Midbrain (tissue), 1 donor: ENCODE measurements at places on chromosomes 3 and 15.

GRCh38 chr3:128709038-128709437 is 16.9 kb upstream of the RAB7A start:
- DNase-seq, result no peak

DNA sequence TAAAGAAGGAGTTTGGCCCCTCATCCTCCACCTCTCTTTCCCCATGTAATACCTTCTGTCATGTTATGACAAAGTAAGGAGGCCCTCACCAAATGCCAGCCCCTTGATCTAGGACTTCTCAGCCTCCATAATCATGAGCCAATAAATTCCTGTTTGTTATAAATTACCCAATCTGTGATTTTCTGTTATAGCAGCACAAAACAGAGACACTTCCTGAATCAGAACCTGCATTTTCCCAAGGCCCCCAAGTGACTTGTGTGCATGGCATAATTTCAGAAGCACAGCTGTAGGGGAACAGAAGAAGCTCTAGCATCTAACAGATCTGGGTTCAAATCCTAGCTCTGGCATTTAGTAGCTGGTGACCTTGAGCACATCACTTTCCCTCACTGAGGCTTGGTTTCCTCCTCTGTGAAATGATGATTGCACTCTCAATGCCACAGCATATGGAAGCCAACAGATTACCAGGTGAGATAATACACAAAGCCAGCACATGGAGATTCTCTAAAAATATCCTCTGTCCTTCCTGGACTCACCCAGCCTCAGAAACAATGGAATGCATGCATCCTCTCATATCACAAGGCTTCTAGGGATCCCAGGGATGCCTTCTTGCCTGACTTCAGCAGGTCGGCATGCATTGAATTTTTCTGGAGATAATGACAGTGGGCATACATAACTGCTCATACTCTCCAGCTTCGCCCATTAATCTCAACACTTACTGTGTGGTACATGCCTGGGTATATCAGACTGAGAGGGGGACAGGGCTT is 26.3 kb downstream of the TLNRD1 start:
- no peak for DNase-seq

DNA sequence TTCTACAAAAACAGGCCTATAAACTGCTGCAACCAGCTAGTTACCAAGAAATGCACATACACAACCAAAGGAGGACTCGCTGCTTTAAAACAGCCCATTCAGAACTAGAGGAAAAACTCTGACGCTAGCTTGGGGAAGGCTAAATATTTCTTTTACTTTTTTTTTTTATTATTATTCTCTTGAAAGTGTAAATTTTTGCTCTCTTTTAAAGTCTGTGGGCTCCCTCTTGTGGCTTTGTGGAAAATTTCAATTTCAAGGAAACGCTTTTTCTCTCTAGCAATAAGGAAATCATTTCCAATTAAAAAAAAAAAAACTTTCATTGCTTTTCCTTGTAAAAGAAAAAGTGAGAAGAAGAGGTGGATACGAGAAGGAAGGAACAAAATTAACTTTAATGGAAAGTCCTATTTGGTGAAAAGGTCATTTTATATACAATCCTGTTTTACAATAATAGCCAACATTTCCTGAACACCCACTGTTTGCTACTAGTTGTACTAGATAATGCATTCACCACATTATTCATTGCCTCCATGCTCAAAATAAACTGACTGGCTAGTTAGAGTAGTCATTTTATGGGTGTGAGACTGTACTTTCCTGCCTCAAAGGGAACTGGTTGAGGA is 51.2 kb upstream of the SAMMSON start:
- peak; percentile 72 for DNase-seq

DNA sequence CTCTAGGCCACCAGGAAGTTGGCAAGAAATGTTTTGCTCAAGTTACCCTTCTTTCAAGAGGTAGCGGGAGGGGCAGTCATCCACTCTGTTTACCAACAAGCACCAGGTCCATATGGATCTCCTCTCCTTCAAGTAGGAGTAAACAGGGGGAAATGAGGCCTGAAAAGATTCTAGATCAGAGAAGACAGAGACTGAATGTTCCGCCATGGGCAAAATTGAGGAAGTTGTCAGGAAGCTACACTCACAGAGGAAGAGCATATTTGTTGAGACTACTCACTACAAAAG is 81.6 kb downstream of the KLF15 start:
- no peak for DNase-seq

- no peak for DNase-seq
Measured at GRCh38 chr3:15693355-15693754, 91.8 kb downstream of the BTD start.

DNA sequence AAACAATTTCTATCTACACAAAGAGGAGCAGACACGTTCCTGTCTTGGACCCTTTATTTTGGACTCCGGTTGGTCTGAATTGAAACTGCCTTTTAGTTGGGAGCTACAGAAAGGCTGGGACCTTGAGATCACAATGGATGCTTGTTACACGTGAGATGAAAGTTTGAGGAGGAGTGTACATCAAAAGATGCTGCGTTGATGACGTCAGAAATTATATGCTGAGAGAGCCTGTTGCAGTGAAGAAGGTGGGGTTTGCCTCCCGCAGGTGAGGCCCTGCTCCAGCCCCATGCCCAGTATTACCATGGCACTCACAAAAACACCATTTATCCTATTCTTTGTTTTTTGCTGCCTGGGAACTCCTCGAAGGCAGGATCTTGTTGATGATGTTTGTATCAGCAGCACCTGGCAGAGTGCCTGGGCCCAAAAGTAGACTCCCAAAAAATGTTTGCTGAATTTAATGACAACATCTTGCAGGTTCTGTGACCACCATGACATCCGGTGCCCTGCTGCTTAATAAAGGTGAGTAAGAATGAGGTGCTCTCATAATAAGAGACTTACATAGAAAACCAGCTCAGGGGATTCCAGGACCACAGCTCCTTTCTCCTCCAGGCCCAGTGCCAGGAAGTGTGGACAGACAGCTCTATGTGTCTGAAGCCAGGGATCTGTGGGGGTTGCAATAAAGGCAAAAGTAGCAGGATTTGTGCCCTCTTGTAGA is 136.1 kb upstream of the UBE2E1 start:
- DNase-seq, result no peak

GRCh38 chr3:126344380-126345041 is 12.7 kb downstream of the KLF15 start:
- no peak for DNase-seq

DNA sequence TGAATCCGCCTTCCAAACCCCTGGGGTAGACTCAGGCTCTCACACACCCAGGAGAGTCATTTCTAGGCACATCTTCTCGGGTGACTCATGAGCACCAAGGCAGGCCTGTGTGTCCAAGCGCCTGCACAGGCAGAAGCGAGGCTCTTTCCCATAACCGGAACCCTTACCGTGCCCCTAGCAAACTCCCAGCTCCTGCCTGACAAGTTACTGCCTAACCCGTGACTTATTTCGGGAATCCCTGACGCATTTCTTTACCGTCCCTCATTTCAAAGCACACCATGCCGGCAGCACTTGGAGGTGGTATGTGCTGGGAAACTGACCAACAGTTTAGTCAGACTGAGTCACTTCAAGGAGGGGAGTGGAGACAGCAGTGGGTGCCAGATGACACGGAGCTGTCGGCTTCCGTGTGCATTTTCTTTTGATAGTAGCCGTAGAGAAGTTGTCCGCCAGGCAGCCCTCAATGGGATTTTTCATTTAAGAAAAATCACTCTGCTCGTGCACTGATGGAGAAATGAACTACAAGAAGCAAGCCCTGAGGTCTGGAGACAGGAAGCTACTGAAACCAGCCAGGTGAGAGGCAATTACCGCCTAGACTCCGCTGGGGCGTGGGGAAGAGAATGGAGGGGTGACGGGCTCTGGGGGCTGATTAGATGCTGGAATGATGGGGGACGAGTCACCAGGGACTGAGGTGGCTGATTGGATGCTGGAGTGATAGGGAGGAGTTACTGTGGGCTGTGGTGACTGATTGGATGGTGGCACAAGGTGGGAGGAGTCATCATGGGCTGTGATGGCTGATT is 17.3 kb upstream of the HRH1 start:
- no peak for DNase-seq

DNA sequence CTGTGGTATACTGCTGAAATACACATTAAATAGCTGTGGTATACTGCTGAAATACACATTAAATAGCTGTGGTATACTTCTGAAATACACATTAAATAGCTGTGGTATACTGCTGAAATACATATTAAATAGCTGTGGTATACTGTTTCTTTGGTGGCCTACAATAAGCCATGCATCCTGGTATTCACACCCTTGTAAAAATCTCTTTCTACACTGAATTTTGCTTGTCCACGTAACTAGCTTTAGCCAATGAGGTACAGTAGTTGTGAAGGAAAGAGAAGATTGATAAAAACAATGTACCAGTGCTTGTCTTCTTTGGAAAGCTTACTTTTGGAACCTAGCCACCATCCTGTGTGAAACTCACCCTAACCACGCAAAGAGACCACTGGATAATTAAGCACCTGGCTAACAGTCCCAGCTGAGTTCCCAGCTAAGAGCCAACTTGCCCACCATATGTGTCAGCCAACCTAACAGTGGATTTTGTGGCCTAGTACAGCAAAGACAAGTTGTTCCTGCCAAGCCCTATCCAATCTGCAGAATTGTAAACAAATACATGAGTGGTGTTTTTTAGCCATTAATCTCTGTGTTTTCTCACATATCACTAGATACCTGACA is 103.4 kb upstream of the MELTF start:
- DNase-seq, result no peak

- no peak for DNase-seq
Measured at GRCh38 chr15:73346735-73347312, 21.9 kb downstream of the HCN4 start.

GRCh38 chr3:186969607-186970006 is 39.3 kb downstream of the ST6GAL1 start:
- no peak for DNase-seq

DNA sequence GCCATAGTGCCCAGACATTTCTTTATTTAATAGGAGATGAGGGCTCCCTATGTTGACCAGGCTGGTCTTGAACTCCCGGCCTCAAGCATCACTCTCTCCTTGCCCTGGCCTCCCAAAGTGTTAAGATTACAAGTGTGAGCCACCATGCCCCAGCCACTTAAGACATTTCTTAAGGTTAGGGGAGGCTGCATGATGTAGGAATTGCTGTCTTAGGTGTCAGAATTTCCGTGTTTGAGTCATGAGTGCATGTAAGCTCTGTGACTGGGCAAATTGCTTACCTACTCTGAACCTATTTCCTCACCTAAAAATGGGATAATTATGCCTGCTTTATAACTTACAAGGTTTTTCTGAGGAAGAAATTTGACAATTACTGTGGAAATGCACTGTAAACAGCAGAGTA is 34.2 kb upstream of the SIAH2 start:
- DNase-seq, result no peak

DNA sequence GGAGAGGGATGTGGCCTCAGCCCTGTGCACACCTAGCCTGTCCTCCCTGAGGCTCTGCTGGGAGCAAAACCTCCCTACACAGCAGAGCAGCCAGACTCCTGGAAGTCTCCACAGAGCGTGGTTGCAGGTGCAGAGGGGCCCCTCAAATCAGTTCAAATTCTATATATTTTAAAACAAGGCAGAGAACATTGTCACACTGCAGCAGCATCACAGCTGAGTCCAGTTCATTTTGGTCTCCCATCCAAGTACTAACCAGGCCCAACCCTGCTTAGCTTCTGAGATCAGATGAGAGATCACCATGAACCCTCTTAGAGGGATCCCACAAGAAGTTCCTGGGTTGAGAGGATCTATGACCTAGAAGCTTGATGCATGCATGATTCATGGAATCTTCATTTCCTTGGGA is 331.0 kb upstream of the RGMA start:
- no peak for DNase-seq

DNA sequence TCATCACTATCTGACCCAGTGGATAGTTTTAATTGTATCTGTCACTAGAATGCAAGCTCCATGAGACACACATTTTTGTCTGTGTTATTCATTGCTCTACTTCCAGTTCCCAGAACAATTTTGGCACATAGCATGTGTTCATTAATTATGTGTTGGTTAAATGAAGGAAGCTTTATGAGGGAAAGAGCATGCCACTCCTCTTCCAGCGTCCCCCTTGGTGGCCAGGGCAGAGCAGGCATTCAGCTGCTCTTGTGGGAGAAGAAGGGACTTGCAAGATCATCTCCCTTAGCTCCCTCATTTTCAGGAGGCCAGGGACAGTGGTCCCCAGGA is 489 bp upstream of the GALNT15 start:
- DNase-seq, result no peak

- no peak for DNase-seq
Measured at GRCh38 chr3:71112576-71112975, 471.0 kb downstream of the FOXP1 start.

GRCh38 chr15:79041601-79042168 is 48.9 kb downstream of the RASGRF1 start:
- no peak for DNase-seq

DNA sequence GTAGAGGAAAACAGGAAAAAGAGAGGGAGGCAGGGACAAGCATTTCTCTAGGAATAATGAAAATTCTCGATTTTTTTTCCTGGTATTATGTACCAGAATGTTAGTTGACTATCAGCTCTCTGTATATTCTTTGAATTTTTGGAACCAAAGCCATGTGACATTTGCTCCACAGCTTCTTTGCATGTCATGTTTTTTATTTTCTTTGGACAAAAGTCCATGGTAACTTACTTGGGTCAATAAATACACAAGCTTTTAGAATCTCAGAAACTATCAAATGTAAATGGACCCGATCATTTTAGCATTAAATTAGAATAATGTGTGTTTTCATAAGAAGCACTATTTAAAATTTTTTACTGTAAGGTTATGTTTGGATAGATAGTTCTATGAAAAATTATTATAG is 320.5 kb downstream of the ZIC1 start:
- no peak for DNase-seq

DNA sequence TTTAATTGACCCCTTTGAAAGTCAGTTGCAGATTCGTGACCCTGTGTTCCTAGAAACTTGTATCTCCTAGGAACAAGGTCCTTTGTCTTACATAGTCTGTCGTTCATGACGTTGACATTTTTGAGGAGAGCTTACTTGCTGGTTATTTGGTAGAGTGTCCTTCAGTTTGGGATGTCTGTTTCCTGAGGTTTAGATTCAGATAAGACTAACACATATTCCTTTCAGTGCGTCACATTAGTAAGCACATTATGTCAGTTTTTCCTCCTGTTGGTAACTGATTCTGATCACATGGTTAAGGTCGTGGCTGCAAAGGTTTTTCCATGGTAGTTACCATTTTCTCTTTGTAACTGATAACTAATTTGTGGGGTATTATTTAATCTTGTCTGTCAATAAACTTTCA is 80.8 kb downstream of the PCCB start:
- DNase-seq, result no peak

- no peak for DNase-seq
Measured at GRCh38 chr3:13195374-13195773, 122.1 kb upstream of the IQSEC1 start.

GRCh38 chr15:56598991-56599390 is 134.1 kb upstream of the MNS1 start:
- no peak for DNase-seq

DNA sequence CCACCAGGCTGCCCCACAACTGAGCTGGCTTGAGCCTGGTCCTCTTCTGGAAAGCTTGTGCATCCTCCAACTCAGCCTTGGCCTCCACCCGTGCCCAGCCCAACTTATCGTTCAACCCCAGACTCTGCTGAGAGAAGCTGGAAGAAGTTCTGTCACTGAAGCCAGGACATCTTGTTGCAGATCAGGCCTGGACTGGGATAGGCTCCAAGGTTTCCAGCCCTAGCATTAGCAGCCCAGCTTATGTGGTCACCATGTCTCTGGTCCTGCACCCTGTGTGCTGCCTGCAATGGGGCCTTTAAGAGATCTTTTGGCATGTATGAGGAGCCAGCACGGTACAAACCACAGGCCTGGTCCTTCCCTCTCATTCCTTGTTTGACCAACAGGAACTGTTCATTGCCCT is 15.2 kb upstream of the CAMP start:
- no peak for DNase-seq
